ENCODE measurements at places on chromosomes 16 and 17.
A peak's percentile ranks its signal among the peaks of the same experiment; 100 is the strongest.

DNA sequence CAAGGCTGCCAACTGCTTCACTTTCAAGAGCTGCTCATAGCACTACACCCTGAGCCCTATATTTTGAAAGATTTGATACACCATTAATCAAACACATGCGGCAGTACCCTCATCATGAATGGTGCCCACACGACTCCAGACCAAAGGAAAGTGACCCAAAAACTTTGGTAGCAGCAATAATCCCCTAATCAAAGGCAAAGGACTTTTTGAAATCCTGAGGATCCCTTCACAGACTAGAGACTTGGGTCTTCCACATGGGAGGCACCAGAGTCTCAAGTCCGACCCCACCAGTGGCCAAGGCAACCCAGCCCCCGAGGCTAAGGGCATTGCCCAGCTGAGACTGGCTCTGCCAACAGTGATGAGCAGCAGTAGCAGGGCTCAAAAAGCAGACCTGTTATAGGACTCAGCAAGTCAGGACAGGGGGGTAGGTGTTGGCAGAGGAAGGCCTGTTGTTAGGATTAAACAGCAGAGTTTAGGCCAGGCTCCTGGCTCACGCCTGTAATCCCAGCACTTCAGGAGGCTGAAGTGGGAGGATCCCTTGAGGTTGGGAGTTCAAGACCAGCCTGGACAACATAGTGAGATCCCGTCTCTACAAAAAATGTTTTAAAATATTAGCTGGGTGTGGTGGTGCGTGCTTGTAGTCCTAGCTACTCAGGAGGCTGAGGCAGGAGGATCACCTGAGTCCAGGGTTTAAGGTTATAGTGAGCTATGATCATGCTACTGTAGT, 3.2 kb downstream of the TRIM25 start:
- no peak for DNase-seq

DNA sequence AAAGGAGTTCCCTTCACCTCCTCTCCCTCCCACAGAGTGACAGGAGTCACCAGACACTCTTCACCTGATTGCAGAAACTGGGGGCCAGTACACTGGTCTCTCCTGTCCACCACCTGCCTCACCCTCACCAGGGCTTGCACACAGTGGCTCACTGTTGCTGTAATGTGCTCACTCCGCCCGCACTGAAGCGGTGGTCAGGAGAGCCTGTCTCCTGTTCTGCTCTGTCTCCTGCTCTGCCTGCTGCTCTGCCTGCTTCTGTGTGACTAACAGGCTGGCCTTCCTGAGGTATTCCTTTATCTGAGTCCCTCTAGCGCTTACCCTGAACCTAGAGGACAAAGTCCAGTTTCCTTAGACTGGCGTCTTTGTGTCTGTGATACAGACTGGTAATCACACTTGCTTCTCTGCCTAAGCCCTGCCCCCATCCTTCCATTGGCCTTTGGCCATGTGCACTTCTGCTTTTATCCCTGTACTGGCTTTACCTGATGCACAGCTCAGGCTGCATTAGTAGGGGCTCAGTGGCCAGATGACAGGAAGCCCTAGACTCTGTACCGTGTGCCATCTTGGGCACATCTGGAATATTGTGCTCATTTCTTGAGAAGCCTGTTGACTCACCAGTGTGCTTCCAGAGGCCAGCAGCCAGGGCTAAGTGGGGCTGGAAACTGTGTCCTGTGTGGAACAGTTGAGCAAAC, 13.3 kb downstream of the PROCA1 start:
- no peak for DNase-seq

DNA sequence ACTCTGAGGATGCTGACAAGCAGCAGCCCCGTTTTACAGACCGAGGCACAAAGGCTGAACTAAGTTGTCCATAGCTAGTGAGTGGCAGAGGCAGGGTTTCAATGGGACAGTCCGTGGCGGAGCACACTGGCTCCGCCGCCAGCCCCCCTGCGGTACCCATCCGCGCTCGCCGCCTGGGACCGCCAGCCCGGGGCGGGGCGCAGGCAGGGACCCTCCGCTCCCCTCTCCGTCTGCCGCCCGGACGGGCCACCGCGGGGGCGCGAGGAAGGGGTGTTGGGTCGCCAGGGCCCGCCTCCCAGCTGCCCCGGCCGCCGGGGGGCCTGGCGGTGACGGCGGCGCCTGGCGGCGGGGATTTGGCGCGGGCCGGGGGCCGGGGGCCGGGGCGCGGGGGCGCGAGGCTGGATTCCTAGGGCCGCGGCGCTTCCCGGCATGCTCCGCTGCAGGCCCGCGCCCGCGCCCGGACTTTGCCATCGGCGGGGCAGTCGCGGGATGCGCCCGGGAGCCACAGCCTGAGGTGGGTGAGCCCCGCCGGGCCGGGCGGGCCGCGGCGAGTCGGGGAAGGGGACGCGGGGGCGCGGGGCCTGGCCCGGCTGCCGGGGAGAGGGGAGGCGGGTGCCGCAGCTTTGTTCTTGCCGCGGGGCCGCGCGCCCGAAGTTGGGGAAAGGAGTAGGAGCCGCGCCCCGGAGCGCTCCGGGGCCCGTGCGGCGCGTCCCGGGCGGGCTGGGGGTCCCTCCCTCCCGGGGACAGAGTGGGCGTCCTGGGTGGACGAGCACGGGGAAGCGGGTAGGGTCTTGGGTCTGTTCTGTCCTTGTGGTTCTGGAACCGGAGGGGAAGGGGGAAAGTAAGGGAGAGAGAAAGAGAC, at the start of gene TMEM98:
Gene TMEM98 (plus strand): TSS at position 430 of the 862 bp plus-strand sequence. CDS start 3,376 bp downstream, outside the sequence.
- peak; percentile 12 for DNase-seq

DNA sequence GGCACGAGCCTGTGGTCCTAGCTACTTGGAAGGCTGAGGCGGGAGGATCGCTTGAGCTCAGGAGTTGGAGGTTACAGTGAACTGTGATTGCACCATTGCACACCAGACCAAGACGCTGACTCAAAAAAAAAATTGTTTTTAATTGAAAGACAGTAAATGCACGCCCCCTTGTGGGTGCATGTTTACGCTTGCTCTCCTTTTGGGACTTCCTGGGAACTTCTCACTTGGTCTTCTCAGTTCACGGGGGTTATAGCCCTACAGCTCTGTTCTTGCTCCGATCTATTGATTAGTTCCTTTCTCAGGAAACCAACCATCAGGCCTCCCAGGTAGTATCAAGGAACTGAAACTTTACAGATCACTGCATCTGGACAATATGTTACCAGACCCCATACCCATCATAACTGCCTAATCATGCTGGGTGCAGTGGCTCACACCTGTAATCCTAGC, 14.2 kb upstream of the RIPOR1 start:
- DNase-seq: peak; percentile 86

GRCh38 chr17:47279062-47279801, 25.6 kb downstream of the ITGB3 start:
- no peak for DNase-seq

GRCh38 chr17:8294814-8295316, 335 bp downstream of the SLC25A35 start:
- no peak for DNase-seq

GRCh38 chr16:785563-786535, 2.3 kb downstream of the RPUSD1 start:
- DNase-seq: peak; percentile 91

DNA sequence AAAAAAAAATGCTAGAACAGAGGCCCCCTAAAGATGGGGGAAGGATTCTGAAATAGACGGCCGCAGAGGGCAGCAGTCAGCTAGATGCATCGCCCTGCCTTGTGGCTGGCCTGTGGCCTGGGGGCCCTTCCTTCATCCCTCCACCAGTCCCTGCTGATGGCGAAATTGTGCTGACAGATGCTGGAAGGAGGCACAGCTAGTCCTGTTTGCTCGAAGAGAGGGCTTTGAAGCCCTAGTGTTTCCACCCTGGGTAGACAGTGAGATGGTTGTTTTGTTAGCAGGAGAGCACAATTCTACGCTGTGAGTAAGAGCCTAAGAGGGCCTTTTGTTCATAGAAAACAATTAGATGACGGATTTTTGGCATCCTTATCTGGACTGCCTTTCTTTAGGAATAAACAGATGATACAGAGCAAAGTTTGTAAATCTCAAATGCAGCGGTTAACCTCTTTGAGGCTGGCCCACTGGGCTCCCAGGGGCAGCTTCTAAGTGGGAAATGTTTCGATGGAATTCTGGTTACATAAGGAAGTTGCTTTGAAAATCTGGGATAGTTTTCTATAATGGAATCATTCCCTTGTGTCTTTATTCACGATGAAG, 23.0 kb downstream of the VPS35L start:
- DNase-seq: no peak

DNA sequence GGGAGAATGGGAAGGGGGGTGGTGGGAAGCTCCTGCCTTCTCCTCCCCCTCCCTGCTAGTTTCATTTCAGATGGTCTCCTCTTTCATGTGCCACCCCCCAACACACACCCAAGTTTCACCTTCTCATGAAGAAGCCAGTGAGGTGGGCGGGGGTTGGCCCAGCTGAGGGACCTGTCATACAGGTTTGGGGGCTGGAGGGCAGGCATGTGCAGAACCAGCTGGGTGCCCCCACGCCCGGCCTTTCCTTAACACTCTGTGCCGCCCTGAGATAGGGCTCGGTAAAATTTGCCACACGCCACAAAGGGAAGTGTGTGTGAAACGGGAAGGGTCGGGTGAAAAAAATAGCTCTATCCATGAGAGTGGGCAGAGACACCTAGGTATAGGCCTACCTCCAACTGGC, 57.4 kb downstream of the PIPOX start:
- no peak for DNase-seq

DNA sequence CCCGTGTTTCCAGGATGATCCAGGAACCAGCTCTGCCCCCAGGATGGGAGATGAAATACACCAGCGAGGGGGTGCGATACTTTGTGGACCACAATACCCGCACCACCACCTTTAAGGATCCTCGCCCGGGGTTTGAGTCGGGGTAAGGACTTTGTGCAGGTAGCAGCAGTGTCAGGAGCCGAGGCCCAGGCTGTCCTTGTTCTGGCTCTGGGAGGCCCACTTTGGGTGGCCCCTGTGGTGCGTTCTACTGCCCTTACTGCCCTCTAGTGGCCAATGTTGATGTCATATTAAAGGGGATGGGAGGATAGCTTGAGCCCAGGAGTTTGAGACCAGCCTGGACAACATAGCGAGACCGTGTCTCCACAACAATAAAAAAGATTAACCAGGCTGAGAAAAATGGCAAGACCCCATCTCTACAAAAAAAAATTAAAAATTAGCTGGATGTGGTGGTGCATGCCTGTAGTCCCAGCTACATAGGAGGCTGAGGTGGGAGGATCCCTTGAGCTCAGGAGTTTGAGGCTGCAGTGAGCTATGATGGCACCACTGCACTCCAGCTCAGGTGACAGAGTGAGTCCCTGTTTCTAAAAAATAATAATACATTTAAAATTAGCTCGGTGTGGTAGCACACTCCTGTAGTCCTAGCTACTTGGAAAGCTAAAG, 20.9 kb upstream of the CLEC18A start:
- DNase-seq: peak; percentile 76

- DNase-seq: no peak
These were observed 12.2 kb upstream of the CBFA2T3 start for GRCh38 chr16:88988980-88989811.

- DNase-seq: no peak
These were observed 8.2 kb downstream of the KSR1 start for GRCh38 chr17:27464431-27464830.

DNA sequence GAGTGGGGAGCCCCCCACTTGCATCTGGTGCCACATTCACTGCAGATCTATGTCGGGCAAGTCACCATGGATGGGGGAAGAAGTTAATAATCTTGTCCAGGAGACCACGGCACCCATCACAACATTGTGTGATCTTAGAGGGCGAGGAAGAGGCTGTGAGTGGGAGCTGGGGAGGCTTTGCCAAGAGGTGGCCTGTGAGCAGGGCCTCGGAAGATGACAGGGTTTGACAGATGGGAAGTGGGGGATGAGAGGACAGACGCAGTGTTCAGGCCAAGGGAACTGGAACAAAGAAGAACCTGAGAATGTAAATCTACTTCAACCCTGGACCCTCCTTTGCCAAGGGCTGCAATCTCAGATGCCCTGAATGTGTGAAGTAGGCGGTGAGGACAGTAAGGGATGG, 12.4 kb downstream of the ACE start:
- DNase-seq: no peak

DNA sequence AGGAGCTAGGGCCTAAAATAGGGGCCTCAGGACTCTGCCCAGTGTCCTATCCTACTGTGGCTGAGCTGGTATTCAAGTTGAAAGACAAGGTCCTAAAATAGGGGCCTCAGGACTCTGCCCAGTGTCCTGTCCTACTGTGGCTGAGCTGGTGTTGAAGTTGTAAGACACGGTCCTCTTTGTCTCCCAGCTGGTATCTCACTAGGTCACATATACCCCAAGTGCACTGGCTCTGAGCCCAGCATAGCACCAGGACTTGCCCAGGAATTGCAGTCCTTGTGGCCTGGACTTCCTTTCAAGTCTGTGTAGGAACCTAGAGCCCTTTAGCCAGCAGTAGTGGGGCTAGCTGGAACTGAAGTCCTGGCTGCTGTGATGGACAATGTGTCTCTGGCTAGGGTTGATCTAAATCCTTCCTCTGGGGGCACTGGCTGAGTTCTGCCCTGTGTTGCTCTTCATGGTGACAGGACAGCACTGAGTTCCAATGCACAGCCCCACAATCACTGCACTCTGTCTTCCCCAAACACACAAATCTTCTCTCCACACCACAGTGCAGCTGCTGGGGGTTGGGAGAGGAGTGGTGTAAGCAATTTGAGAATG, 260.5 kb downstream of the HAPSTR1 start:
- DNase-seq: no peak

- no peak for DNase-seq
These were observed 21.4 kb upstream of the PITPNM3 start for GRCh38 chr17:6577686-6578263.

DNA sequence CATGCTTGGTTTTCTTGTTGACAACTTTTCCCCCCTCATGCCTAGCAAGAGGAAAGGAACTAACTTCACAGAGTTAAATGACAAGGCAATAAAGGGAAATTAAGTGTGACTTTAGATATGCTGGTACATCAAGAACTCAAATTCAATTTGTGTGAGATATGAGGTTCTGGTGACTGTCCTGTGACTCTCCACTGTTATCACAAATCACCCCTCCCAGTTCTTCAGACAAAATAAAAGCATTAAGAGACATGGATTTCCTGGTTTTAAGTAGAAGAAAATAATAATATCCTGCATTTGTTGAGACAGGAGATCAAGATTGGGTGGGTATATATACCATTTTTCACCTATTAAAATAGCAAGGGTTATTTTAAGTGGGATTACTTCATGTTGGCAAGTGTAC, 46.2 kb downstream of the SNTB2 start:
- no peak for DNase-seq

GRCh38 chr17:81578038-81578441, 25.9 kb upstream of the FAAP100 start:
- DNase-seq: no peak

- DNase-seq: no peak
These were observed 288.4 kb downstream of the IRX3 start for GRCh38 chr16:53998024-53998810.

- no peak for DNase-seq
These were observed 41.9 kb downstream of the NFAT5 start for GRCh38 chr16:69607674-69608073.

GRCh38 chr16:81608523-81609209, 164.1 kb downstream of the CMIP start:
- no peak for DNase-seq

- peak; percentile 6 for DNase-seq
These were observed 33.4 kb upstream of the CBFA2T3 start for GRCh38 chr16:89010210-89010925.

Data from BE2C (cell line).